ENCODE measurements at places on chromosomes 5 and 9. TPM values are rescaled to one million over a fixed set of nuclear protein-coding genes. Genes with fewer than 3 reads are reported as not detected.

The SHOC1 gene
- total RNA-seq, result not detected

GRCh38 chr9:110731437-110732028 lies 62.9 kb downstream of the MUSK start:
- DNase-seq, result no peak

GRCh38 chr9:130290291-130291181 lies 25.0 kb downstream of the HMCN2 start:
- DNase-seq, result no peak

DNA sequence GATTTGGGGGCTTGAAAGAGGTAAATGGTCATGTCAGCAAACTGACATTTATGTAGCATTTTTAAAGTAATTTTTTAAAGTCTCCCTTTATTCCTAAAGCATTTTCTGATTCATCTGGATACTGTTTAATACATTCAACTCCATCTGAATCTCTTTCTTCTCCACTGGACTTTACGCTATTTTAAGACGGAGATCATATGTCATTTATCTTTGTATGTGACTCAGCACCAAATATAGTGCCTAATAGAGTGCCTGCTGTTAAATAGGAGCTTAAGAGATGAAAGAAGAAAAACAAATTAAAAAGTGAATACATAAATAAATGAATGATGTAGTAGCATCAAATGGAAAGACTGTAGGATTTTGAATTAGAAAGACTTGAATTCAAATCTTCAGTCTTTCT lies 548.8 kb upstream of the SMC2 start:
- no peak for DNase-seq

DNA sequence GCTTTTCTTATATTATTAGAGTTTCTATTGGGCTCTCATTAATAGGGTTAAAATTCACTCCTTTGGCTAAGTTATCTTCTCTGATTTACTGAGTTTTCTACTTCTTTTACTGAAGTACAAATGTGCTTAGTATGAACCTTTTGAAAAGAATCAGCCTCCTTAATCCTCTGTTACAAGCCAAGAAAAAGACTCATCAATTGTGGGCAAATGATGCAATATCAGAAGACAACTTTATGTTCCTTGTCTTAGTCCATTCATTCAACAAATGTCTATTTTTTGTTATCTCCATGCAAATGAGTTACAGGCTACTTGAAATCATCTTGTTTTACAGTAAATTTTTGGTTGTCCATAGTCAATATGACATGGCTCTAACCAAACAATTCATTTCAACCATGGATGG lies 40.3 kb downstream of the SNCAIP start:
- no peak for DNase-seq

DNA sequence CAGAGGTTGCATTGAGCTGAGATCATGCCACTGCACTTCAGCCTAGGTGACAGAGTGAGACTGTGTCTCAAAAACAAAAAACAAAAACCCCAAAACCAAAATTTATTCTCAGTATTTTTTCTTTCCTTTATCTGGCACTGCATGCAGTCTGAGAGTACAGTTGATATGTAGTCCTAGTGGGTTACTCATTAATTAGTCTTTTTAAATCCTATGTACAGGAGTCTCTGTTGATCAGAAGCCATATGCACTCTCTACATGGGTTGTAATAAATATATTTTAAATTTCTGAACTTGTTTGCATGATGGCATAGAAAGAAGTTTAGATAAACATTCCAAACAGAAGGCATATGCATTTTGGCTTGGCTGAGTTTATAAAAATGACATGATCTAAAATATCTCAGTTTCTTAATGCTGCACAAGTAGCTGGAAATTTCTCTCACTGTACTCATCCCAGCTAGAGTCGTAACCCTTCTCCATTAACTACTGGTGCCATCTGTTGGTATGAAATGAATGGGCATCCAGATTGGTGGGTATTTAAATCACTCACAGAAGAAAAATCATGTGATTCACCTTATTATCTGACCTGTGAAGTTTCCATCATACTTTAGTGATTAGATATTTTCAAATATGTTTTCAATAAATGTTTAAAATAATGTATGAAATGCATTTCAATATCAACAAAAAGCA lies 284.8 kb downstream of the CTNND2 start:
- no peak for DNase-seq

GRCh38 chr5:88518131-88519016 lies 249.7 kb upstream of the TMEM161B start:
- no peak for DNase-seq

DNA sequence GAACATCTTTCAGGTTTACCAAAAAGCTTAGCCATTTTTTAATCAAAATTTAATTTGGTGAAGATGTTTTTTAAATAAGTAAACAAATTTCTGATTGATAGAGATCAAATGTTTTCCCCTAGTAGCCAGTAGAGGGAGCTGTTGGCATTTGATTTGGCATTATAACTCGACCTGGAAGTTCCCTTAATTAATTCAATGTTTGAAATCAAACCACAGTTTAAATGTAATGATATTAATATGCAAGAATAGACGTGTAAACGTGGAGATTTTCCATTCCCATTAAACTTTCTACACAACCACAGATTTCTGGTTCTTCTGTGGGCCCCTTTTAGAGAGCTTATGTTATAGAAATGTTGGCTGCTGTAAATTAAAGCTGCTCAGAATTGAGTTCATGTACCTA lies 148.1 kb upstream of the MPDZ start:
- DNase-seq, result no peak

All from activated CD4-positive, alpha-beta T cell treated with anti-CD3 and anti-CD28 coated beads for 36 hours (primary cell).